IMR-90 (cell line): ENCODE measurements at places on chromosomes 5 and 9.

- peak; percentile 34 for DNase-seq
Observed at GRCh38 chr9:89850631-89851325, 246.0 kb downstream of the GADD45G start.

- DNase-seq: no peak
Observed at GRCh38 chr5:118371973-118372831, 616.1 kb downstream of the DTWD2 start.

GRCh38 chr5:72611118-72611730 is 104.0 kb upstream of the ZNF366 start:
- peak; percentile 74 for DNase-seq

DNA sequence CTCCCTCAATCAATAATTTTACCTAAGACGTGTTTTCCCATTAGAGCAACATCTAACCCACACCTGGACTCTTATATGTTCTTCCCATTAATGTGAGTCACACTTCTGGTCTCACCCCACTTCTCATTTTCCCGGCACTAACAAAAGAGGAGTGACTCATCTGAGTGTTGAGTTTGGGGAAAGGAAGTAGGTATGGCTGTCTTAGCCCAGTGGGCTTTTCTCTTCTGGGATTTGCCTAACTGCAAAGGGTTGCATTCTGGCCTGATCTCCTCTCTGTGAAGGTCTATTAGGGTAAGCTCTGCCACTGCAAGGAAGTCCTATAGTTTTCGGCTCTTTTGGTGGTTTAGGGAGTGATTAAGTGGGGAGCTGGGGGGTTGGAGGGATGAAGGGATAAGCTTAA is 195.6 kb downstream of the KIAA0825 start:
- DNase-seq: peak; percentile 35
